ENCODE measurements at places on chromosomes 12 and 14.

- DNase-seq: no peak
Observed at GRCh38 chr14:91280129-91280528, 35.6 kb upstream of the GPR68 start.

GRCh38 chr12:62335796-62336195 is 75.6 kb downstream of the USP15 start:
- DNase-seq: no peak

DNA sequence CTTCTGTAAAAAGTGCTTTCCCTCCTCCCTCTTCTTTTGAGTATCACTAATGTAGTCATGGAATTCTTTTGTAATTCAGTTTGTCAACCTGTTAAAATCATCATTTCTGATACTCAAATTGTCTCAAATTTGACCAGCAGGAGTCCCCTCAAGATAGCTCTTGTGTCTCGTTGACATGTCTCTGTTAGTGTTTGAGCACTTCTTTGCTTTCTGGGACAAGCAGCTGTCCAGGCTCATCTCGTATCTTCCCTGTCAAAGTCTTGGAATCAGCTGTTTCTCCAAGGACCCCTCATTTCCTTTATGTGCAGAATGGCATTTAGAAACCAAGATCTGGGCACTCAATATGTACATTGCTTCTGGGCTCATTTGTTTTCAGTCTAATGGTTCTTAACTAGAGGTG is 10.7 kb downstream of the CIPC start:
- DNase-seq: no peak

DNA sequence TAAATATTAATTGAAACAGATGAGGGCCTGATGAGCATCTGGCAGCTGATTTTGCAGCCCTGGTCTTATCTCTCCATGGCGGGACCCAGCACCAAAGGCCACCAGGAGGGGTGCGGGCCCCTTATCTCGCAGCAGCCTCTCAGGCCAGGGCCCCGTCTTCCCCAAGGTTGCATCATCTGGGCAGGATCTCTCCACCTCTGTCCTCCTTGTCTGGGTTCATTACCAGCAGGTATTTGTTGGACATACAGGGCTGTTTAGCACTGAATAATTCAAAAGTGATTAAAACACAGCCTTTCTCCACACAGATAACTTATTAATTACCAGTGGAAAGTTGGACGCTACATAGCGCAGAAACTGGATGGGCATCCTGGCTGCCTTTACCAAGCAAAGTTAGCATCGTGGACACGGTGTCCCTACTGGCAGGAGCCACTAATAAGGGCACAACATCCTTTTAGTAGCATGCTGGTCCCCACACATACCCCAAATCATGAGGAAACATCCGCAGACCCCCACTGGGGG is 25.8 kb downstream of the TMEM120B start:
- DNase-seq: no peak

DNA sequence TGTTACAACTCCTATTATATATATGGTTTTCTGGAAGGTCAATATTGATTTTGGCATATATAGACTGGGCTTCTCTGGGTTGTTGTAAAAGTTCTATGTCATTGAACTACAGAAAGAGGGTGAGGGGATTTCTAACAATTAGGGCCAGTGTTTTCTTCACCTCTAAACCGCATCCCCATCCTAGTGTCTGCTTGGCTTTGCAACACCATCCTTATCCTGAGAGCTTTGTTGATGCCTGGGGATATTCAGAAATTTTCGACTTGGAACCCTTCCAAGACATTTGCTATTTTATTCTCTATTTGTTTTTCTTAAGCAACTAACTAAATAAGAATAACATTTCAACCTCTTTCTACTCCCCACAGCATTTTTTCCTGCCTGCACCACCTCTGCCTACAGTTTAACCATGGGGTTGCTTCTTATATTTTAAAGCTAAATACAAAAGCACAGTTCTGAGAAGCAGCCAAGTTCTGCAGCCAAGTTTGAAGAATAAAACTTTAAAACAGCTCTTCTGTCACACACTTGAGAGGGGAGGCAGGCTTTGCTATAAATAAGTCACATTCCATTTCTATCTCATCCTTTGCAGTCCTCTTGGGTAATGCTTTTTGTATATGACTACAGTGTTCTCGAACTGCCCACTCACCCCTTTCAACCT is 53.4 kb downstream of the RGS6 start:
- DNase-seq: no peak

- peak; percentile 32 for DNase-seq
Observed at GRCh38 chr12:110689281-110690126, 589 bp upstream of the HVCN1 start.

DNA sequence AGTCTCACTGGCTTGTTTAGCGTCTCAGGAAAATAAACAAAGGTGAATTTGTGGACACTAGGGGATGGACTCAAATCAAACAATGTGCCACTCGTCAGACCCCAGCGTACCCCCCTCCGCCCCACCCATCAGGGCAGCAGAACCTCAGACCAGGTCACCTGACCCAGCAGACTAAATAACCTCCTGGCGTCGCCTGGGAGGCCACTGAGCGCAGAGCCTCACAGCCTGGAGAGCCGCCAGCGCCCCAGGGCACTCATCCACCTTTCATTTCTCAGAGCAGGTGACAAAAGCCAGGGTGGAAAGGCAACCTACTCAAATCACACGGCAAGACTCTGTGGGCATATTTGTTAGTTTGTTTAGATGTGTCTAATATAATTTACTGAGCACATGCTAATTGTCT is 100.9 kb downstream of the DICER1 start:
- DNase-seq: no peak

DNA sequence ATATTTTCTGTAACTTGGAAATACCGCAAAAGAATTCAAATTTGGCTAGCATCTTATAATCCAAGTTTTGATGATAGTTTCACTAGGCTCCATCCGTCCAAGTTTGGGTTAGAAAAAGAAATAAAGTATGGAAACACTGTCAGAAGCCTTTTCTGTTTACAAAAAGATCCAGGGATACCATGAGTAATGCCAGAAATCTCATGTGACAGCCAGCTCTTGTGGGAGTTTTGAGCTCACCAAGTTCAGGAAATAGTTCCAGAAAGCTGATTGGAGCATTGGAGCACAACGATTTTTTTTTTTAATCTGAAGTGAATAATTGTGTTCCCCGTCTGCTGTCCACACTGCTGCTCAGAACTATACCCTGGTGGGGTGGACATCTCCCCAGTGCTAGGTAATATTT is 229.7 kb upstream of the NPAS3 start:
- peak; percentile 50 for DNase-seq

- peak; percentile 45 for DNase-seq
Observed at GRCh38 chr14:59356312-59356711, 108.9 kb downstream of the GPR135 start.

GRCh38 chr12:6391013-6391412 is 7.1 kb downstream of the LTBR start:
- DNase-seq: no peak

- DNase-seq: no peak
Observed at GRCh38 chr14:47857646-47858045, 182.2 kb upstream of the MDGA2 start.

GRCh38 chr12:116259800-116260577 is 17.5 kb downstream of the MED13L start:
- no peak for DNase-seq

- peak; percentile 50 for DNase-seq
Observed at GRCh38 chr12:20950248-20950647, 139.7 kb downstream of the SLCO1B3 start.

GRCh38 chr14:96574633-96575632 is 72.8 kb downstream of the PAPOLA start:
- peak; percentile 75 for DNase-seq

GRCh38 chr12:120540445-120540844 is 6.3 kb downstream of the RNF10 start:
- no peak for DNase-seq

GRCh38 chr12:103680591-103681141 is 93.6 kb downstream of the STAB2 start:
- peak; percentile 5 for DNase-seq

DNA sequence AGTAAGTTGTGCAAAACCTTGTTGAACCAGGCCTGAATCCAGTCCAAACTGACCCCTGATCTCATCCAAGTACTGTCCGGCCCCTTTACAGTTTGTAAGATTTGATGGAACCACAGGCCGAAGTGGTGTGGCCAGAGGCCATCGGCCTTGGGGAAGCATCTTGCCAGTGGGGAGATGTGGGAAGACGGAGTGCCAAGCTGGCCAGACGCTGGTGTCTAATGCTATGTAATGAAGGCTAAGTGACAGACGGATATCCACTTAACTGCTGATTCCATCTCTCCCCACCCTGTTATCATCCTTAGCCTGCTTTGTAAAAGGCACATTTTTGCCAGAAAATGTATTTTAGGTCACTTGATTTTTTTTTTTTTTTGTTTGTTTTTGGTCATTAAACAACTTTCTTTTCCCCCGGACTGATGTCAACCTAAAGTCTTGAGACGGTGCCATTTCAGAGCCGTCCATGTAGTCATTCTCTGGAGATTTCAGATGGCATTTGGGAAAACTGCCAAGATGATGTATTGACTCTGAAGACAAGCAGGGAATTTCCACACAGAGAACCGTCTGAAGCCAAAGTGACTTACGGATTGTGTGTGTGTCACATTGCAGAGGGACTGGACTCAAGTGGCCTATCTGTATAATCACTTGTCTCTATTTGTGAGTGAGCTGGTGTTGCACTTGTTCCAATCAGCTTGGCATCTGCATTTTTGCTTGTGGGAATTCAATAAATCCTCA is 86.5 kb upstream of the MANSC4 start:
- peak; percentile 66 for DNase-seq

- DNase-seq: no peak
Observed at GRCh38 chr14:98798099-98798498, 473.9 kb downstream of the BCL11B start.

DNA sequence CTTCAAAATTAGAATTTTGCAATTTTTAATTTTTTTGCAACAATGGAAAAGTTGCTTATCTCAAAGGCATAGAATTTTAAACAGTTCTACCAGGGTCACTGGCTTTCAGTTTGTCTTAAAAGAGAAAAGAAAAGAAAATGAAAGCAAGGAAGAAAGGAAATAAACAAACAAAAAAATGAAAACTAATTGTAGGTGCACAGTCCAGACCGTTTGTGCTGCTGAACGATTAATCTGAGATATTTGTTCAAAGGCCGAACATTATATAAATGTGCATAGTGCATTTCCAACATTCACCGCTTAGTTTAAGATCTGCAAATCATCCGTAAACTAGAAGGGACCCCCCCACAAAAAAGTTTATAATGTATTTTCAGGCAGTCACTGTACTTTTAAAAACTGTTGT is 5.5 kb upstream of the OTX2 start:
- no peak for DNase-seq

GRCh38 chr14:56117765-56118610 is at the start of gene PELI2:
TSS of gene PELI2 (plus strand) at chr14:56118411. CDS start at chr14:56118661, 250 bp downstream.
- DNase-seq: peak; percentile 27

DNA sequence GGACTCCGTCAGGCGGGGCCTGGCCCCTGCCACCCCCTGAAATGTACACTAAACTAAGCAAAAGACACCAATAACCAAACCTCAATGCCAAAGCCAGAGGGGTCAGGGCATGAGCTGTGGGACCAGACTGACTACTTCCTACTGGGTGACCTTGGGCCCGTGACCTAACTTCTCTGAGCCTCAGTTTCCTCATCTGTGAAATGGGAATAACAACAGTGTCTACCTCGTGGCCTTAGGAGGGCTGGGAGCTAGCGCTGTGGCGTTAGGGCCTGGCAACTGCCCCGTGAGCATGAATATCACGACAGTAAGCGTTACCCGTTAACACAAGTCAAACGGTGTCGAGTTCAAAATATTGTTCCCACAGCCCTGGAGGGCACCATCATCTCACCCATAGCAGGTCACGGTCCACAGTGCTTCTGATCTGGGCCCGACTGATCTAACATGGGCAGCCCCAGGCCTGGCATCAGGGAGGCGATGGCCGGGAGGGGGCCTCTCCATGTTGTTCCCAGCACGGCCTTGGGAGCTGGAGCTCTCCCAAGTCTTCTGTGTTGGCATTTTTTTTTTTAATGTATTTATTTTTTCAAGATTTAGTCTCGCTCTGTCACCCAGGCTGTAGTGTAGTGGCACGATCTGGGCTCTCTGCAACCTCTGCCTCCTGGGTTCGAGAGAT is 52.2 kb downstream of the TESC start:
- no peak for DNase-seq

GRCh38 chr12:123867141-123867540 is 105.0 kb downstream of the DNAH10 start:
- peak; percentile 36 for DNase-seq

DNA sequence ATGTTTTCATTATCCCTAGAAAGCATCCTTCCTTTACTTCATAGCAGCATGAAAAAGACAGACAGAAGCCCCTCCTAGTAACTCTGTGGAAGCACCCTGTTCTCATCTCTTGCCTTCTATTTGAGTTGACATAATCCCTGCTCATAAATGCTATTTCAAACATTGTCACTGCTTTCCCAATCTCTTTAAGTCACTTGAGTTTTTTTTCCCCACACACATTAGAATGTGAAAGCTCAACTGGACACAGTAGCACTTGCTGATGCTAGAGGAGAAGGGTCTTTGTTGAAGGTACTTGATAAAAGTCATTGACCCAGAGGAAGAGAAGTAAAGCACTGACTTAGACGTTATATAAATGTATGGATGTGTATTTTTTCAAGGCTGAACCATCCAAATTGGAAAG is 3.0 kb downstream of the E2F7 start:
- no peak for DNase-seq

- DNase-seq: no peak
Observed at GRCh38 chr12:44020555-44020954, 184.7 kb downstream of the TMEM117 start.

DNA sequence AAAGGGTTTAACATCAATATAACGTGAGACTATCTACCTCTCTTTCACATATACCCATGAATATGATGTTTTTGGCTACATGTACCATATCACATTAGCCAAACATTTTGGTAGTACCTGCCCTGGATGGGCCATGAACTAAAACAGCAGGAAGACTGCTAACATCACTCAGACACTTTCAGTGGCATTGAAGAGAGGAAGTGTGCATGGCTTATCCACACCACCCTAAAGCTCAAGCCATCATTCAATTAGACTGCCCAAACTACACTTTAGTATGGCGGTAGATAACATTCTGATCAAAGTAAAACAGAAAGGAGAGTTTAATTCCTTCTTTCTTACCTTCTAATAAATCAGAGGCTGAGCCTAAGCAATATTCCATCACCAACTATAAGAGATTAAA is 103.0 kb downstream of the PEBP1 start:
- DNase-seq: no peak

- no peak for DNase-seq
Observed at GRCh38 chr14:94897561-94897960, 127.6 kb upstream of the GSC start.

DNA sequence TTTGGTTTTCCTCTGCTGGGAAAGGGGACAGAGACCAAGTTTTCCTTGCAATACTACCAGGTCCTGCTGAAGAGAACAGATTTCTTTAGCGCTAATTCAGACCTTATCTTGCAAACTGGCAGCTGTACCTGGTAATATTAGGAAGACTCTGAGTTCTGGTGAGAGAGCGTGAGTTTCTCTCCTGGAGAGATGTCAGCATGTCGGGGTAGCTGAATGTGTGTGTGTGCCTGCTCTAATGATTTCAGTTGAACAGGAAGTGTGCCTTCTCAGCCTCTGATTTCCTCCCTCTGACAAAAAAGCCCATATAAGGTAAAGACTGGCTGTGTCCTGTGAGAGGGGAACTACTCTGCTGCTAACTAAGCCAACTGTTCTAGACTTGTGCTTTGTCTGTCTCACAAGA is 10.3 kb upstream of the ERP27 start:
- DNase-seq: peak; percentile 58

All from epithelial cell of esophagus (primary cell).